ENCODE measurements at places on chromosomes 2 and 18. TPM values are rescaled to one million over a fixed set of nuclear protein-coding genes. Genes with fewer than 3 reads are reported as not detected.

DNA sequence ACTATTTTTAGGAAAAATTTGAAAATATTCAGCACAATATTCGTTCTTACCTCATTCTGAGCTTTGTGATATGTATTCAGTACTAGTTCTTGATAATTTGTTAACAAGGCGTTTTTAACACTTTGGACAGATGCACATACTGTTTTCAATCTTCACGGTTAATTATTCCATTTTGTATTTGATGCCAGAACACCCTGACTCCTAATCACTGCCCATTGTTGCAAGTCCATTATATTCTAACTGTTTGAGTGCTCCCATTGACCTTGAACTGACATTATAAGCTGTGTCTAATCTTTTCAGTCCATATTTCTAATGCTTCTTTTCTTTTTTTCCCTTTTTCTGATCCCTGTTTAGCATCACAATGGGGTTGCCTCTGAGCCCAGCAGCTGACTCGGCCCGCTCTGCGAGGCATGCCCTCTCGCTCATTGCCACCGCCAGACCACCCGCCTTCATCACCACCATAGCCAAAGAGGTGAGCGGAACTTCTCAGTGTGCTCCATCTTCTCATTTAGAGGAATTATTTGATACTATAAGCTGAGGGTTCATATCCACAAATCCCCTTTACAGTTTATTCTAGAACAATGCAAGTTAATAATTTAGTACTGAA lies 211.3 kb upstream of the BOD1L2 start:
- no peaks in the 10 kb centered on the region for H3K36me3 ChIP-seq
- H3K4me3 ChIP-seq = no peak overlapping the region
- no peak overlapping the region for H3K27ac ChIP-seq
- H3K4me1 ChIP-seq = no peaks in the 10 kb centered on the region

- no peaks in the 10 kb centered on the region for H3K27me3 ChIP-seq
- no peaks in the 10 kb centered on the region for H3K4me1 ChIP-seq
- H3K27ac ChIP-seq = no peak overlapping the region
- no peaks in the 10 kb centered on the region for H3K36me3 ChIP-seq
Observed at GRCh38 chr18:28777756-28778155, 600.8 kb upstream of the CDH2 start.

The SERPINB11 gene
- total RNA-seq = not detected

- no peaks in the 10 kb centered on the region for H3K4me1 ChIP-seq
- no peak for DNase-seq
- H3K4me3 ChIP-seq = no peak overlapping the region
- no peaks in the 10 kb centered on the region for H3K27me3 ChIP-seq
- no peaks in the 10 kb centered on the region for H3K36me3 ChIP-seq
Observed at GRCh38 chr2:182165202-182165601, 179.5 kb downstream of the PPP1R1C start.

DNA sequence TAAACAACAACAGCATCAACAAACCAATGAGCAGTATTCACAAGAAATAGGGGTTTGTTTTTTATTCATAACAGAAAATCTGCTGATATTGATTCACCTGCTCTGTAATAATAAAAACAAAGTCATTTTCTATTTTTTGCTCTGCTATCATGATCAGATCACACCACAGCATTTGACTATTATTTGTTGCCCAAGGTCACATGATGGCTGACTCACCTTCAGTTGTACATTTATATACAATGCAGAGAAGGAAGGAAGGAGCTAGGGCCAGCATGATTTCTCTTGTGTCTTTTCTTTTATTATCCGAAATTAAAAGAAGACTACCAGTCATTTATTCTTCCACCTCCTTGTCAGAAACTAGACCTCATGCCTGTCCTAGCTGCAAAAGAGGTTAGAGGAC lies 1427.7 kb upstream of the CELF4 start:
- H3K27ac ChIP-seq = no peak overlapping the region
- no peaks in the 10 kb centered on the region for H3K4me1 ChIP-seq
- DNase-seq = no peak
- H3K27me3 ChIP-seq = no peaks in the 10 kb centered on the region
- no peaks in the 10 kb centered on the region for H3K36me3 ChIP-seq

The SLC11A1 gene
- total RNA-seq = 14.0 TPM

GRCh38 chr2:70930371-70931329 lies 5.0 kb upstream of the ATP6V1B1 start:
- H3K4me1 ChIP-seq = no peaks in the 10 kb centered on the region
- no peaks in the 10 kb centered on the region for H3K27me3 ChIP-seq
- H3K27ac ChIP-seq = no peak overlapping the region
- no peak overlapping the region for H3K4me3 ChIP-seq
- DNase-seq = no peak

- H3K4me3 ChIP-seq = no peak overlapping the region
- H3K27ac ChIP-seq = no peak overlapping the region
- H3K27me3 ChIP-seq = no peaks in the 10 kb centered on the region
- H3K4me1 ChIP-seq = no peaks in the 10 kb centered on the region
- no peaks in the 10 kb centered on the region for H3K36me3 ChIP-seq
Observed at GRCh38 chr2:161116509-161116908, 43.7 kb upstream of the TANK start.

The CYP1B1 gene
- total RNA-seq = 50.8 TPM

All from uterus (tissue), 4 donors.